ENCODE measurements at places on chromosomes 3 and 15.

DNA sequence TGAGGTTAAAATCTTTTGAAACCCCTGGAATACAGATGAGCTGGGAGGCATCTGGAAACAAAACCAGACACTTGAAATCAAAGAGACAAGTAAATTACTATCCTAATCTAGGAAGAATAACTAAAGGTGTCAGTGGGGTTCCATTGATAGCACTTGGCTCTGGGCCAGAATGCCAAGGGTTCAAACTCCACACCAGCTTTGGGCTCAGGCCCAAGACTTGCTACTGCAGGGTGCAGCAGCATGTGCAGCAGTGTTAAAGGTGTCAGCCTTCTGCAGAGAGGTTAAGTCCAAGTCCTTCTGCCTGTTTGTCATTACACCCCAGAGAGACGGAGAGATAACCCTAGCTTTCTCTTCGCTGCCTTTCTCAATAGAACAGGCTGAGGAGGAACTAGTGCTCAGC lies 273.9 kb downstream of the TIGIT start:
- no peak for DNase-seq

- DNase-seq: no peak
Observed at GRCh38 chr3:124653797-124654469, 76.3 kb upstream of the UMPS start.

DNA sequence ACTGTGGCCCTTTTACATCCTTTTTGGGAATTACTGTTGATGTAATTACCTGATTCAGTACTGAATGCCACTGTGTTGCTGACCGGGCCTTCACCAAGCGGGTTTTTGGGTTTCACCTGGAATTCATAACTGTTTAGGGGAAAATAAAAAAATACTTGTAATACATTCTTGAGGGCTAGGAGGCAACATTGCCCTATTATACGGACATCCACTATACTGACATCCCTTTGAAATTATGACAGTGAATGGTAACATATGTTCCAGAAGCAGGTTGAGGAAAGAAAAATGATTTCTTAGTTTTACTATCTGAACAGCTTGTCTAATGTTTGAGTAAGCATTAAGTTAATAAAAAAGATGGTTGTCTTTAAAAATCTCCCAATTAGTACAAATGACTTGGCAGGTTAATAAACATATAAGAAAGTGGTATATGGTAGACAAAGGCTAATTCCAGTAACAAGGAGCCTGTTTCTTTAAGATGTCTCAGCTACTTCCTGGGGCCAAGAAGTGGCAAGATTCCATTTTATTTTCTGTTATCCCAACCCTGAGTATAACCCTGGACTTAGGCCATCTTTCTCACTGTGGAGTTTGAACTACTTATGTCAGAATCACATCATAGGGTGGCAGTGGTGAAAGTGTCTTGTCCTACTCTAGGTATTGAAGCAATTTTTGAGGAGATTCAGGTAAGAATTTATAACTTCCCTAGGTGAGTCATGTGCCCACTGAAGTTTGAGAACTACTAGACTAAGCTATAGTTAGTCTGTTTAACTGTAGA lies 45.5 kb downstream of the TFG start:
- no peak for DNase-seq

DNA sequence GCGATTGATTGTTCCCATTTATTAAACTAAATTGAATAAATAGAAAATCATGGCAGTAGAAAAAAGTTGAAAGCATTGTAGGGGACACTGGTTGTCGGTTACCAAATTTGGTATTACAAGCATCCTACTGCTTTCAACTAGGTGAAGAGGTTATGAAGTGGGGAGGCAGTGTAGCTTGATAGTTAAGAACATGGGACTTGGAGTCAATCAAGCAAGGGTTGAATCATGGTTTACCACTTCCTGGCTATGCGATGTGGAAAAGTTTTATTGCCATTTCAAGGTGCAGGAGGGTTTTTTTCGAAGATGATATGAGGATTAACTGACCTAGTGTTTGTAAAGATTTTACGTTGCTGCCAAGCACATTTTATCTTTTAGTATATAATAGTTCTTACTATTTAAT lies 318.2 kb upstream of the KCNH8 start:
- DNase-seq: no peak

DNA sequence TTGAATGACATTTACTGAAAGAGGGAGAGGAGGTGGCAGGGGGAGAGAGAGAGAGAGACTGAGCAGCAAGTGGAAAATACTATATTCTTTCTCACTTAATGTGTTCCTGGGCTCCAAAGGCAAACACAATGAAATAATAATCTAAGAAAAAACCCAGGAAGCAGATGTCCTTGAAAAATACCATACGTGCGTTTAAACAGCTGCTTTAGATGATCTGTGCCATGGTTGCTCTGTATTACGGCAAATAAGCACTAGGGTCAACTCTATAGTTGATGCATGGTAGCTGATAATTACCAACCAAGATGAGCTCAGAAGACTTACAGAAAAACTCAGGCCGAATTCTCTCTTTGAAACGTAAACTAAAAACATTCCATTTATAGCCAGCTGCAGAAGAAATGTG lies 410.3 kb upstream of the TBL1XR1 start:
- no peak for DNase-seq

DNA sequence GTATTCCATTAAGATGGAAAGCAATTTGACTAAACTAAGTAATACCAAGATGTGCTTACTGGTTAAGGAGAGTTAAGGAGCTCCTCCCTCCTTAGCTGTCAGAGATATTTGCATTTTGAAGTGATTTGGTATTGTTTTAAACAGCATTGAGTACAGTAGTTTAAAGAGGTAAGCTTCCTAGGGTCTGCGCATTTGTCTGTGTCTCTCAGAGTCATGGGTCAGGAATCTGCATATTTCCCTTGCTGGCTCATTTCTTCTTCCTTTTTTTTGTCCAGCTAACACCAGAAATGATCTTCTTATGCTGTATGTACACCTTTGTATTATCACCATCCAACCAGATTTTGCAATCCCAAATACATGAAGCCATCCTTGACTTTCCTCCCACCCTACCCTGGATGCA lies 163.0 kb upstream of the BFSP2 start:
- no peak for DNase-seq

DNA sequence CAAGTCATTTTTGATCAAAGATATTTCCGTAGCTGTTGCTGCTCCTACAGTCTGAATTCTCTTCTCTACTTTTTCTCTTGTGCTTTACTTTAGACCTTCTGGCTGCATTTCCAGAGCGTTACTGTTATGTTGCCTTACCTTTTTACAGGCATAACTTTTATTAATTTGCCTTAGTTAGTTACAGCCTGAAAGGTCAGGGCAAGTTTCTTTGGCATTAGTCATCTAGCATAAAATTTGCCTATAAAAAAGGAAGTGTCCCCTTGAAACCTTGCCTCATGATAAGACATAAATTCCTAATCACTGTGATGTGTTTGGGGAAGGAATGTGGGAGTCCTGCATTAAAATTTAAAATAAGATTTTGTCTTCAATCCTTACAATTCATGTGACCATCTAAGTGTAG lies 618.5 kb downstream of the NR2F2 start:
- no peak for DNase-seq

DNA sequence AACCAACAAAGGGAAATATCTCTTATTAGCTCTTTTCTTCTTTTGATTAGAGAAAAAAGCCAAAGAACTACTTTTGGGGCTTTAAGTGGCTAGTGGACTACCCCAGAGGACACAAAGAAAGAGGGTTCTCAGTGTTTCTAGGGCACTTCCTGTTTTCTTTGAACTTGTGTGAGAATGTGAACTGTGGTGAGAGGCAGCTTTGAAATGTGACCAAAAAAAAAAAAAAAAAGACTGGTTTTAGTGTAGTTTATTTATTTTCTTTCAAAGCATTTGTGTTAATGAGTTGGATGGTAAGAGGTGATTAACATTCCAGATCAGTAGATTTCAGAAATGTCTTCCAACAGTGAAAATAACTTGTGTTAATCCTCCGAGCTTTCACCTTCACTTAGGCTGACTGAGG lies 32.4 kb downstream of the SELENOT start:
- no peak for DNase-seq
